ENCODE measurements at places on chromosomes 1 and 21. TPM values are rescaled to one million over a fixed set of nuclear protein-coding genes. Genes with fewer than 3 reads are reported as not detected.

PPM1J gene
- total RNA-seq = 2.3 TPM

GNAT2 gene
- not detected for total RNA-seq

LRRC38 gene
- not detected for total RNA-seq

CELA3B gene
- not detected for total RNA-seq

PTPN22 gene
- total RNA-seq = 8.1 TPM

JMJD4 gene
- 19.4 TPM for total RNA-seq

NUAK2 gene
- 0.78 TPM for total RNA-seq

TPTE gene
- total RNA-seq = not detected

CHD1L gene
- total RNA-seq = 50.8 TPM

CR1 gene
- 17.4 TPM for total RNA-seq

CYP4A11 gene
- not detected for total RNA-seq

LCE1A gene
- not detected for total RNA-seq

FCRL4 gene
- not detected for total RNA-seq

GLMN gene
- 9.0 TPM for total RNA-seq

CHI3L2 gene
- total RNA-seq = 5.9 TPM

RRP1B gene
- 31.5 TPM for total RNA-seq

ACOT11 gene
- total RNA-seq = 23.6 TPM

SCCPDH gene
- total RNA-seq = 14.4 TPM

GRCh38 chr1:34188418-34188817, 11.7 kb downstream of the C1orf94 start:
- DNase-seq = no peak

DNA sequence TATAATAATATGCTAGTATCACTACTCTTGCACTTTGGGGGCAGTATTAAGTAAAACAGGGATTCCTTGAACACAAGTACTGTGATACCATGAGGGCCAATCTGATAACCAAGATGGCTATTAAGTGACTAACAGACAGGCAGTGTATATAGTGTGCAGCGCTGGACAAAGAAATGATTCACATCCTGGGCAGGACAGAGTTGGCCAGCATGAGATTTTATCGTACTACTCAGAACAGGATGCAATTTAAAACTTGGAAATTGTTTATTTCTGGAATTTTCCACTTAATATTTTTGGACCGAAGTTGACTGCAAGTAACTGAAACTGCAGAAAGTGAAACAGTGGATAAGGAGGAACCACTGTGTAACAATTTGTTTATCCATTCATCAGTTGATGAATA, 74.6 kb downstream of the DNTTIP2 start:
- DNase-seq = peak; percentile 9

- DNase-seq = no peak
Observed at GRCh38 chr1:207463021-207463420, 8.9 kb downstream of the CR2 start.

GRCh38 chr21:31409831-31410487, 65.9 kb upstream of the TIAM1 start:
- DNase-seq = no peak

DNA sequence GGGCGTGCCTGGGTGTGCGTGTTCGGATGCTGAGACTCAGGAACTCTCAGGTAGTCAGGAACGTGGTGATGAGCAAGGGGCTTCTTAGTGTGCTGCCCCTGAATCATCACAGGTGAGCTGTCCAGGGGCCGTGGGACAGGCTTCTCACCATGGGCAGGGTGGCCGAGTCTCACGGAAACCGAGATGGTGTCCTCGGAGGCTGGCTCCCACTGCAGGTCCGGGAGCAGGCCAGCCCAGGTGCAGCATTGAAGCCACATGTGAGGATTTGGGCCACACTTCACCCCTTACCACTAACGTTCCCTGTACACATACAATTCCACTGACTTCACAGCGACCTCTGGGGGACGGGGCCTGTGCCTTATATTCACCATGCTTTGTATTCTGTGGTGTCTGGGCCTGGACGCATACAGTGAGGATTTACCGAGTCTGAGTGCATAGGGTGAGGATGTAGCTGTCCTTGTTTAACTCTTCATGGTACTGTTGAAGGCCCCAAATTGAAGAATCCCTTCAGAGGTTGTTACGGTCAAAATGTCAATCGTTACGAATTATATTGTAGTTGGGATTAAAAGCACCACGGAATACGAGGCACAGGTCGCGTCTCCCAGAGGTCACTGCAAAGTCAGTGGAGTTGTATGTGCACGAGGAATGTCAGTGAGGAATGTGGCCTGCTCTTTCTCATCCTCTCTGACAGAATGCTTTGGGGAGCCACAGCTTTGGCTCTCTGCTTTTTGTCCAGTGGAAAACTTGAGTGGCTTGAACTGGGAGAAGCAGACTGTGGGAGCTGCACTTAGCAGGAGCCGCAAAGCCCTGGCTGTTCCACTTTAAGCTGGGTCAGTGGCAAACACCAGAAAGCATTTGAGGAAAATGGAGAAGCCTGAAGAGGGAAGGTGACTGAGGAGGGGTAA, 95.3 kb downstream of the MTR start:
- DNase-seq = no peak

DNA sequence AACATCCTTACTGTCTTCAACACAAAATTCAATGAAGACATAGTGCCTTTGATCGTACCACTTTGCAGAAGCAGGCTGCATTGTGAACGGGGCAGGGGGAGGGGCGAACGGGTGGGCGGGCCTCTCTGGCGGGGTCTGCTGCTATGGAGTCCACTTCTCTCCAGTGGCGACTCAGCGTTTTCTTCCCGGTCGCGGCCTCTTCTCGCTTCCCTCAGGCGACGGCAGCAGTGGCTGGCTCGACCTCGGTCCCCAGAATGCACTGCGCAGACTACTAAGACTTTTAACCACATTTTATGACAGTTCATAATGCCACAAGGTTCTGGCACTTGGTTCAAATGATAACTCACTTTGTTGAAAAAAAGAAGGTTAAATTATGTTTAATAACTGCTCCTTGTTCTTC, 21.2 kb downstream of the GBP2 start:
- no peak for DNase-seq

DNA sequence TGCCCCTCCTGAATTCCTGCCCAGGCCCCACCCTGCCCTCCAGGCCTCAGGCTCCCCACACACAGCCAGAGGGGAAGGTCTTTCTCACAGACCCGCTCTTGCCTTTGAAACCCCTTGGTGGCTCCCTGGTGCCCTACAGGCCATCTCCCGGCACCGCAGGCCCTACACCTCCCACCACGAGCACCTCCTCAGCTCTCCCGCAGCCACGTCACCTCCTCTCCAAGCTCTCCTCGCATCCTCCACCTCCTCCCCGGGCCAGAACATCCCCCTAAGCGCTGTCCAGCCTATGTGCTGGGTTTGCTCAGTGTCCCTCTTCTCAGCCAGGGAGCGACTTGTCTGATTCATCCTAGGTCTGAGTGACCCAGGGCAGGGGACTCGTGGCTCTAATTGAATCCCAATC, 66.4 kb downstream of the DMRTB1 start:
- DNase-seq = no peak

DNA sequence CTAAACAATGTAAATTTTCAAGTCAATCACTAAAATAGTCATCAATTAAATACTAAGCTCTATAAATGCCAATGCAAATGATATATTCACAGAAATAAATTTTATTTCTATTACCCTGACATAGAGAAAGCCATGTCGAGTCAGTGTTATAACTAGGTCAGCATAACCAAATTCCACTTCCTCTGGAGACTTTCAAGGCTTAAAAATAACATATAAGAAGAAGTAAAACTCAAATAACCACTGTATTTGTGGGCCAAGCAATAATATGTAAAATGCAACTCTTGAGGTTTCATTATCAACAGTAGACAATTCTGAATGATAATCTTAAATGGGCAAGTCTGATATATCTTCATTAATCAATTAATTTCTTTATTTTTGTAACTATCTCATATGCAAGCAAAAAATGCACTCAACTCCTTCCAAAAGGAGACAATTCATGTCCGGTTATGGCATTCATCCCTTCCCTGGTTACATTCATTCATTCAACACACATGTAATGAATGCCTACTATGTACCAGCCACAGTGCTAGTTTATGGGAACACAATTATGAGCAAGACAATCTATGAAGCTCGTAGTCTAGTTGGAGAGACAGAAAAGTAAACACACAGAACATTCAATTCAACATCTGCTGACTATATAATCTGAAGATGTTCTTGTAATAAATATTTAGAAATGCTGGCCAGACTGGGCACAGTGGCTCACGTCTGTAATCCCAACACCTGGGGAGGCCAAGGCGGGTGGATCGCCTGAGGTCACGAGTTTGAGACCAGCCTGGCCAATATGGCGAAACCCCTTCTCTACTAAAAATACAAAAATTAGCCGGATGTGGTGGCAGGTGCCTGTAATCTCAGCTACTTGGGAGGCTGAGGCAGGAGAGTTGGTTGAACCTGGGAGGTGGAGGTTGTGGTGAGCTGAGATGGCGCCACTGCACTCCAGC, 37.1 kb upstream of the CAP1 start:
- DNase-seq = no peak

GRCh38 chr1:66357478-66358197, 176.3 kb upstream of the SGIP1 start:
- no peak for DNase-seq

GRCh38 chr21:42855937-42856335, 23.4 kb downstream of the WDR4 start:
- DNase-seq = no peak

GRCh38 chr21:27513825-27514224, 546.9 kb upstream of the ADAMTS5 start:
- no peak for DNase-seq

- no peak for DNase-seq
Observed at GRCh38 chr1:206000641-206001339, 2.4 kb downstream of the RAB7B start.

- no peak for DNase-seq
Observed at GRCh38 chr1:74470936-74471335, 41.5 kb downstream of the LRRC53 start.

DNA sequence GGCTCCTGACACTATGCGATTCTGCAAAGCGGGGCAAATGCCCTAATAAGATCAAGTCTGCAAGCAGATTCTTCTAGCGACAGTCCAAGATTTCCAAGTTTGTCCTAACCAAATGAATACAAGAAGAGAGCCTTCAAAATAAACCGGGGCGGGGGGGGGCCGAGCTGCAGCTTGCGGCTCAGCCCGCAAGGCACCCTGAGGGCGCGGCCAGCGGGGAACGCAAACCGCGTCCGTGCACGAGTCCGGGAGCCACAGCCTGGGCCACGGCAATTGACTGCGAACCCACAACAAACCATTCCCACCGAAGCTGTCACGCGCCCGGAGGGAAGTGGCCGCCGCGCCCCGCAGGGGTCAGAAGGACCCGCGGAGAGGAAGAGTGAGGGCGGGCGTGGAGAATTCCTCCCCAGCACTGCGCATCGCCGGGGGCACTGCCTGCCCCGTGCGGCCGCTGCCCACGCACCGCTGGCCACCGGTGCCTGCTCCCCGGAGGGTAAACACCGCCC, 687 bp downstream of the TGFBR3 start:
- DNase-seq = no peak

GRCh38 chr1:160083968-160084770, 2.8 kb downstream of the KCNJ9 start:
- DNase-seq = no peak

GRCh38 chr1:193355626-193356025, 169.2 kb upstream of the B3GALT2 start:
- no peak for DNase-seq

- DNase-seq = no peak
Observed at GRCh38 chr21:36541721-36542139, 61.8 kb upstream of the CLDN14 start.

DNA sequence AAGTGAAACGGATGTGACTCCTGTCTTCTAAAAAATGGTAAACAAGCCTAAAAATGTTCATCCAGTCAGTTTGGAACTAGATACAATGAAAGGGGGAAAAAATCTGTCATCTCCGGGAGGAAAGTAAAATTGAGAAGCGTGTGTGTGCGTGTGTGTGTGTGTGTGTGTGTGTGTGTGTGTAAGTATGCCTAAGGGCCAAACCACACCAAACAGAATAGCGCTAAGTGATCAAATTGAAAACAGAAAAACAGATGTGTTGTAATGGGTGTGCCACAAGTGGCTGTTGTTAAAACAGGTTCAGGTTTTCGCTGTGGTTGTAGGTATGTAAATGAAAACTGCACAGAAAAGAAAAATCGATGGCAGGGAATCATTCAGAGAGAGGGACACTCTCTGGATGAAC, 106.7 kb downstream of the RNF220 start:
- DNase-seq = no peak

- no peak for DNase-seq
Observed at GRCh38 chr1:226871636-226872327, 1.4 kb downstream of the PSEN2 start.

DNA sequence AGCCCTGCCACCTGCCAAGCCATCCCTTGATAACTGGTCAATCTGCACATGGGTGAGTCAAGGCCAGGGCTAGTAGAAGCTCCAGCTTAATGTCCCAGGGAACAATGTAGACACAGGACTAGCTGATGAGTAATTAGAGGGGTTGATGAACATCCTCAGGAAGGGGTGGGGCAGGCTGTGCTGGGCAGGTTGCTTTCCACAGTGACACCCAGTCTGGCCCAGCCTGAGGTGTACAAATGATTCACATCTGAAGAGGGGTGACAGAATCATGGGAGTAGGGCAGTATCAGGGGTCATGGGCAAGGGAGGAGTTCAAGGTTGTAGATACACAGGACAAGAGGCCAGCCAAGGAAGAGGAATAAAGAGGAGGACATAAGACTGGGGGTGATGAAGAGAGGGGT, 4.3 kb downstream of the LPAR3 start:
- DNase-seq = no peak

- no peak for DNase-seq
Observed at GRCh38 chr1:211736351-211736915, 61.0 kb upstream of the NEK2 start.

GRCh38 chr1:5264476-5264875, 610.1 kb downstream of the AJAP1 start:
- no peak for DNase-seq

DNA sequence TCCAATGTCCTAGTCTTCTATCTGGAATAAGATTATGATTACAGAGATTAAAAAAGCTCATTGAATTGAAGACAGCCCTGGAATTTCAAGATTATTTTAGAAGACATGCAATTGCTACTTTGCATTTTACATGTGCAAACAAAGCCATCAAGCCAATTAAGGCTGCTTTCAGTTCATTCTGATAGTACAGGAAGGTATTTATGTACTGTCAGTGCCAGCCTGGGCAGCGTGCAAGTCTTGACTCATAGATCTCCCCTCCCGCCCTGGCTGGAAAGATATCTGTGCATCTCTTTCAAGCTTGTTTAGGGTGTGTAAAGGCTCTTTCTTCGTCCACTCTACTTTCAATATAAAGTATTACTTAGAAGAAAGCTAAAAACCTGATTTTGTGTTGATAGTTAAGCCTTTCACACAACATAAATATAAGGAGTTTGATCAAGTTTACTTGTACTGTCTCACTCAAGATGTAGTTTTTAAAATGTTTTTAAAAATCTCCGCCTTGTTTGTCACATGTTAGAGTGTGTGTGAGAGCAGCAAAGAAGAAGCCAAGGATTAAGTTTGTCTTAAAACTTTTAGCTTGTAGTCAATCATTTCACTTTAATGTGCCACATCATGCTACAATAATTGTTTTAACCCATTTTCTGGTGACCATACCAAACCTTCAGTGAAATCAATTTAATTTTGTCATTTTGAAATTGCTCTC, 13.6 kb upstream of the LYPLAL1 start:
- no peak for DNase-seq

- no peak for DNase-seq
Observed at GRCh38 chr1:106875622-106876021, 180.9 kb upstream of the PRMT6 start.
